ENCODE measurements at places on chromosomes 2 and 18.

DNA sequence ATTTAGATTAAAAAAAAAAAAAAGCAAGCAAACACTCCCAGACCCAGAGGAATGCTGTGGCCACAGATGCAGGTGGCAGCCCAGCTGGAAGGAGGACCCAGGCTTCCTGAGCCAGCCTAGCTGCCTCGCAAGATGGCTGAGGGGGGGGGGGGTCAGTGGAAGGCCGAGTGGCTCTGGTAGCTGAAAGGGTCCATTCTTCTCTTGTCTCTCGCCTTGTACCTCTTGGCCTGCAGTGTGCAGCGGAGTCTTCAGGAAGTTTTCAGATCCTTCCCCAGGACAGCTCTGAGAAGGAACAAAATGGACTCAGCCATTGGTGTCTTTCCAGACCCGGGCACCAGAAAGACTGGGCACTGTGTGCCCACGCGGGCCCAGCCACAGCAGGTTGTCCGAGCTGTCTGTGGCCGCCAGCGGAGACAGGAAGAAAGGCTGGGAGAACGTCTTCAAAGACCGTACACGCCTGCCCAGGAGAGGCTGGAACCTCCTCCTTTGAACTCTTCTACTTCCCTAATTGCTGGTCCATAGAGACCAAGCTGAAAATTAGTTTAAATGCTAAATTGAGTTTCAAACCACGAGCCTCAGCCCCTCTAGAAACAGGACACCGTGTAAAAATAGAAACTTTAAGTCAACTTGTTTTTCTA, 21.3 kb downstream of the APCDD1 start:
- no peak overlapping the region for H3K27ac ChIP-seq
- H3K27me3 ChIP-seq, result peaks cover 8% of the 10 kb centered on the region

GRCh38 chr18:23365602-23366001, 87.5 kb upstream of the RIOK3 start:
- H3K36me3 ChIP-seq, result no peaks in the 10 kb centered on the region
- no peaks in the 10 kb centered on the region for H3K27me3 ChIP-seq
- no peak for DNase-seq
- no peaks in the 10 kb centered on the region for H3K4me1 ChIP-seq

- no peaks in the 10 kb centered on the region for H3K36me3 ChIP-seq
- peaks cover 14% of the 10 kb centered on the region for H3K4me1 ChIP-seq
- DNase-seq, result no peak
- no peak overlapping the region for H3K27ac ChIP-seq
Observed at GRCh38 chr2:202628646-202629198, 6.0 kb upstream of the FAM117B start.

DNA sequence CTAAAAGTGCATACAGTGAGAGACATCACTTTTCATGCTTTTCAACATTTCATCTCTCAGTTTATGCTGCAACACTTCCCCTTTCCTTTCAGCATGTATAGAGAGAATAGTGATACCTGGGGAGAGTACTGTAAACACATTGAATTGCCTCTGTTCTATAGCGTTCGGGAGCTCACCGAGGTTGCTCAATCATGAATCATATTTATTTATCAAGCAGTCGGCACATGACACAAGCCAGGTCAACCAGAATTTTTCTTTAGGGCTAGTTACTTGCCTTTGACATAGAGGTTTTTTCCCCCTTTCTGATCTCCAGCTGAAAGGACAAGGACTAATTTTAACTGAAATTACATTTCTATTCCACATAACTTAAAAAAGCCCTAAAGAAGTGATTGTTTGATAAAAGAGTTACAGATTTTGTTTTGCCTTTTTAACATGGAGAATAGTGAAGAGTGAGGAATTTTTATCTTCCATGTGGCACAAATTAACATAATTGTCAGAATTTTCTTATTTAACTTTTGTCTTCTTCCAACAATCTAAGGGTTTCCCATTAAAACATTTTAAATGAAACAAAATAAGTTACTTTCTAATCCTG, 690.9 kb upstream of the TMEFF2 start:
- no peak overlapping the region for H3K4me3 ChIP-seq
- H3K4me1 ChIP-seq, result no peaks in the 10 kb centered on the region
- no peaks in the 10 kb centered on the region for H3K27me3 ChIP-seq
- no peak for DNase-seq

DNA sequence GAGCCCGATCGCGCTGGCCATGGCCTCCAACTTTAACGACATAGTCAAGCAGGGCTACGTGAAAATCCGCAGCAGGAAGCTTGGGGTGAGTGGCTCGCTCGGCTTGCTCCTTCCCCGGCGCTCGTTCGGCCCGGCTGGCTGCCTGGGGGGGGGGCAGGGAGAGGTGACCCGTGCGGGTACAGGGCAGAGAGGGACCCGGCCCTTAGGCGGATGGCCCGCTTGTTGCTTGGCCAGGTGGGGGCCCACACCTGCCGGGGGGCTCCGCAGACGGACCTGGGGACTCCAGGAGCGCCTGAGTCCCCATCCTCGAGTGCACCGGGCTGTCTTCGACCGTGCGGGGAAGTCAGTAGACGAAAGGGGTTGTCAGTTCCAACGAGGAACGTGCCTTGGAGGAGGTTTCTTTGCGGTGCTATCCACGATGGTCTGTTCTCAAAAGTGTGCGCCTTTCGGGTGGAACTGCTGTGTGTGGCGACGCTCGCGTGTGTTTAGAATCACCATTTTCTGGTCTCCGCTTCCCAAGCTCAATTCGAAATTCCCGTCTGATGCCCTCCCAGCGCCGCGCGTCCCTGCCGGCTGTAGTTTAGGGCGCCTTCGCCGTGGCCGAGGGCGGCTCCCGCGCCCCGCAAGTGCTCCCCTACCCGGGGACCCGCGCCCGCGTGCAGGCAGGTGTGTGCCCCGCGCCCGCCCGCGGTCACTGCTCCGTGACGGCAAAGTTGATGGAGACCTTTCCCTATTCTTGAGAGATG, 711 bp downstream of the DOK6 start:
- DNase-seq, result no peak
- H3K27ac ChIP-seq, result peak overlapping the region; percentile 19
- peak overlapping the region; percentile 34 for H3K4me3 ChIP-seq
- peaks cover 62% of the 10 kb centered on the region for H3K27me3 ChIP-seq
- peaks cover 7% of the 10 kb centered on the region for H3K4me1 ChIP-seq
- peaks cover 2% of the 10 kb centered on the region for H3K36me3 ChIP-seq

DNA sequence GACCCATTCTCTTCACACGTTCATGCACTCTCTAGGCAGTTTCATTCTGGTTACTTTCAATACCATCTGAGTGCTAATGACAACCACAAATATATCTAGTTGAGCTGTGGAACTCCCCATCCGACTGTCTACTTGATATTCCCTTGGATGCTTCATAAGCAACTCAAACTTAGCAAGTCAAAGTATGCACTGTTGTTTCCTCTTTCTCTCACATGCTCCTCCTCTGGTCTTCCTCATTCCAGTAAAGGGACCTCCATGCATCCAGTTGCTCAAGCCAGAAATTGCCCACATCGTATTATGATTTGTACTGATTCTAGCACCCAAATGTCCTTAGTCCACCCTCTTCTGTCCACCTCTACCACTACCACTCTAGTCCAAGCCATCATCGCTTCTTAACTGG, 22.3 kb downstream of the SEMA4F start:
- H3K36me3 ChIP-seq, result peaks cover 3% of the 10 kb centered on the region
- DNase-seq, result no peak
- no peaks in the 10 kb centered on the region for H3K27me3 ChIP-seq
- H3K4me3 ChIP-seq, result no peak overlapping the region
- H3K4me1 ChIP-seq, result no peaks in the 10 kb centered on the region

DNA sequence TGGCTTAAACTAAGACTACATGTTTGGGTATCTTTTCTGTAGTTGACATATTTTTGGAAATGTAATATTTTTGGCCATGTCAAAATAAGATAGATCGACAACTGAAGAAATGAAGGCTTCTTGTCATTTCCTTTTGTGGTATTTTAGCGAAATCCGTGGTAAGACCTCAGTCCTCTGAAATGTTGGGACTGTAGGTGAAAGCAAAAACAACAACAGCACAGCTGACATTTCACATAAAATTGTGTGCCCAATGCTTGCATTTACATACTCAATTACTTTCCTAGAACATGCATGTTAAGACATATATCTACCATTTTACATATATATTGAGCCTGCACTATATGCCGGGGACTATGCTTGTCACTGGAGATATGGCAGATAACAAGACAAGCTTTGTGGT, 50.2 kb downstream of the SPP2 start:
- H3K27me3 ChIP-seq, result peaks cover 6% of the 10 kb centered on the region
- no peak overlapping the region for H3K4me3 ChIP-seq
- H3K27ac ChIP-seq, result peak overlapping the region; percentile 77
- H3K4me1 ChIP-seq, result peaks cover 40% of the 10 kb centered on the region

DNA sequence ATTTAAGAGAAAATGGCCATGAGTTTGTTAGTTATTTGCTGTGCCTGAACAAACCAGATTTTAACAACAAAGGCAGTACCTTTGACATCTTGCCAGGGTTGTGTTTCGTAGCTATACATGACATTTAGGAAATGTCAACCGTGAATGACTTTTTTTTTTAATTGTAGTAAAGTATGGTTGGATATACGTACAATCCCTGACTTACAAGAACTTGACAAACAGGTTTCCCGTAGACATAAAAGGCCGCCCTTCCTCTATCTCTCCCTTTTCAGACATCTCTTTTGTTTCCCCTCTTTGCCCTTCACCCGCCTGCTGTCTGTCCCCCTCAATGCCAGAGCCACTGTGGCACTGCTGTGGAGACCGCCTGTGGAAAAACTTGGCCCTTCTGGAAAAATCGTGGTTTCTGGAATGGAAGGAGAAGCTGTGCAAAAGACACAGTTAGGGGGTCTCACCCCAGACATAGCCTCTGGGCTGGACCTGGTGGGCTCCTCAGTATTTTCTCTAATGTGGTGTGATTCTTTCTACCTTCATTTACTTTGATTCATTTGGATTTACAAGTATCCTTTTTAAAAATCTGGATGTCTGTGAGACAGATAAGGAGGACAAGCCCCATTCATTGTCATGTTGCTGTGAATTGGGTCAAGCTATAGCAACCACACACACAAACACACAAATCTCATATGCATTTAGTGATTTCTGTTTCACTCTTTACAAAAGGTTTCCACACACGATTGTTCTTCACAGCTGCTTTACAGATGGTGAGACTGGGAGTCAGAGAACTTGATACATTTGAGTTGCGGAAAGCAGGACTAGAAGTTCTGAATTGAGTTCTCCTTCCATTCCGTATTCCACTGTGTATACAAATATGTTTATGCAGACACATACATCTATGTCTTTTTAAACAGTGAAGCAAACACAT, 48.6 kb downstream of the SPATS2L start:
- no peaks in the 10 kb centered on the region for H3K27me3 ChIP-seq
- no peak overlapping the region for H3K27ac ChIP-seq
- peaks cover 1% of the 10 kb centered on the region for H3K36me3 ChIP-seq
- DNase-seq, result no peak

GRCh38 chr2:183903026-183903425, 695.3 kb upstream of the ZNF804A start:
- no peaks in the 10 kb centered on the region for H3K36me3 ChIP-seq
- no peak overlapping the region for H3K4me3 ChIP-seq
- no peak overlapping the region for H3K27ac ChIP-seq
- no peaks in the 10 kb centered on the region for H3K27me3 ChIP-seq
